Anterior cingulate cortex (tissue), 58 donors: ENCODE measurements at places on chromosomes 13 and 19.

DNA sequence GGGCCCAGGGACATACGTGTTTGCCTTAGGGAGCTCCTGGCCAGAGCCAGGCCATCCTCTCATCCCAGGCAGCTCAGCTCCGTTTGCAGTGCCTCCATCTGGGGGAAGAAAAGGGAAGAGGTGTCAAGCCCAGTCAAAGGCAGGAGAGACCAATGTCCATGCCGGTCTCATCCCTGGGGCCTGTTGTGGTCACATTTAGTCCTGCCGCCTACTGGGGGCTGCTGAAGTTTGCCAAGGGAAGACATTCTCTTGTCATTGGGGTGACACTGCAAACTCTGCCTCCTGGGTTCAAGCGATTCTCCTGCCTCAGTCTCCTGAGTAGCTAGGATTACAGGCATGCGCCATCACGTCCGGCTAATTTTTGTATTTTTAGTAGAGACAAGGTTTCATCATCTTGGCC lies 195.2 kb downstream of the UQCRFS1 start:
- DNase-seq, result no peak

DNA sequence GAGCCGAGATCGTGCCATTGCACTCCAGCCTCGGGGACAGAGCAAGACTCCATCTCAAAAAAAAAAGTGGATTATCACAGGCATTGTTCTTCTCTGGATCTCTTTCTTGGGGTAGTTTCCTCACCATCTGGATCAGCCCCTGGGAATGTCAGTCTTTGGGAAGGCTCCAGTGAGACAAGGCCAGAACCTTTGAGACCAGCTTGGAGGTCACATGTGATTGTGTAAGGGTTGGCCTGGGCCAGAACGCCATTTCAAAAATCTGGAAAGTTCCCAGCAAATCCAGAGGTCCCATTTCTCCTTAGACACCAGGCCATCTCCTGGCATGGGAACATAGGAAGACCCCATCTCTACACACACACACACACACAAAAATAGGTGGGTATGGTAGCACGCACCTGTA lies 14.2 kb upstream of the ANGPTL8 start:
- DNase-seq, result no peak

- no peak for DNase-seq
Observed at GRCh38 chr19:14318873-14319272, 62.4 kb upstream of the ADGRE5 start.

DNA sequence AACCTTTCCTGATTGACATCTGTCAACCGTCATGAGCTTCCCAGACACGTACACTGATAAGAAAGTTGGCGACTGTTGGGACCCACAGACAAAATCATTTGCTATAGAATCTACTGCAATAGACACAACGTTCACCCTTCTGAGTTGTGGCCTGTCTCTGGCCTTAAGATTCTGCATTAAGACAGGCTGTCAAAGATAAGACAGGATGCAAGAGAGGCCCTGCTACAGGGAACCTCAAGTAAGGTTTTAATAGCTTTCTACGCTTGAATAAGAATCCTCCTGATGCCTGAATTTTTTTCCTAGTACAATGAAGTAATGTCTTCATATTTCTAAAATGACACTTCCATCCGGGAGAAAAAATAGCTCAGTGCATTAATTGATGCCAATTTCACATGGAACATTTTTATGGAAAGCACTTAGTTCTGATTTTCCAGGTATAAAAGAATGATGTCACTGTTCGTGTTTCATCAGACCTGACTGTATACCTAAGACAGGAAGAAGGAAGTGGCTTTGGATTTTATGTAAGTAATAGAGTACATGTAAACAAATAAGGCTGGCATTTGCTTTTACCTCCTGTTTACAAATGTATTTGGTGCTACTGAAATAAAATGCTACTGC lies 275.2 kb upstream of the GPC6 start:
- DNase-seq, result no peak

DNA sequence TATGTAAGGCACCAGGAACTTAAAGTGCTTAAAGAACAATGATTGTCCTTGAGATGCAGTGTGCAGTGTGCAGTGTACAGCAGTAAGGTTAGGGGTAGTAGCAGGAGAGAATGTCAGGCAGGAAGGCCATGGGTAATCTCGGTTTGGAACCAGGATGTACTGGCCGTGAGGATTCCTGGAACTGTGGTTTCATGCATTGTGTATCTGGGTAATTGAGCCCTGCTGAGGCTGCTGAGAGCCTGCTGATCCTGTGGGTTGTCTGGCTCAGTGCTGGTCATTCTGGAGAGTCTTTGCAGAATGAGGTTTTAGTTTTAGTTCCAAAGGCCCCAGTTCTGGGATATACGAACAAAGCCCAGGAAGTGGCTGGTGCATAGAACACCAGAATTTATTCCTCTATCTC lies 71.0 kb downstream of the ZNF568 start:
- DNase-seq, result no peak

DNA sequence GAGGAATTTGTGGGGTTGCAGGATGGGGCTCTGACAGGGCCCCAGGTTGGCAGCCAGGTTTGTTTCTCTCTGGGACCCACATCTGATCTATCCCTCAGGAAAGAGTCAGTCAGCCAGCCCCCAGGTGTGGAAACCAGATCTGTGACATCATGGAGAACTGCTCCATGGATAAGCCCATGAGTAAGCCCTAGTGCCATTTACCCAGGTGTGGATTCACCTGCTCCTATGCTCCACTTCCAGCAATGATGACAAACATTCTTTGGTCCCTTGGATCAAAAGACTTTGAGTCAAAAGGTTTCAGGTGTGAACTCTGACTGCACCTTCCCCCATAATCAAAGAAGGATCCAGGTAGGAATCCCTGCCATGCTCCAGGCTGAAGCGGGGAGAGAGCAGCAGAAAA lies 26.9 kb upstream of the IGFL4 start:
- DNase-seq, result no peak

- DNase-seq, result no peak
Observed at GRCh38 chr13:24713022-24713421, 32.8 kb downstream of the ATP12A start.

DNA sequence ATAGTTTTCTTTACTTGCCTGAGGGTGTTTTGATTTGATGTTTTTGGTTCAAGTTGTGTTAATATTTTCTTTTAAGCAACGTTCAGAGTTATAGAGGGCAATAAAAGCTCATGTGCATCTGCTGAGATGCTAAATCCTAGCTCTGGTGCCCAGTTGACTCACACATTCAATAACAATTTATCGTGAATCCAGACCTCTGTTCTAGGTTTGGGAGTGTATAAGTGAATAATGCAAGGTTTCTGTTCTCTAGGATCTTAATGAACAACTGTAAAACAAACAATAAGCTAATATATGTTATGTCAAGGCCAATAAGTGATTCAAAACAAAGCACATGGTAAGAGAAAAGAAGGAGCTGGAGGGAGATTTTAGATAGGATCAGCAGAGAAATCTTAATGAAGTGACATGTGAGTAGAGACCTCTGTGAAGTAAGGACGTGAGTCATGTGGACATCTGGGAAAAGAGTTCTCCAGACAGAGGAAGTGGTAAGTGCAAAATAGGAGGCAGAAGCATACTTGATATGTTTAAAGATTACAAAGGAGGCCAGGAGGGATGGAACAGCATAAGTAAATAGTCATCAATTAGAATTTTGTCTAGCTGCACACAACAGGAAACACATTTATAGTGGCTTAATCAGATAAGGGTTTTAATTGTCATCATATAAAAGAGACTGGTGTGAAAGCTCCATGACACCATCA lies 278.5 kb upstream of the HTR2A start:
- DNase-seq, result no peak

GRCh38 chr19:16233081-16233776 lies 35.5 kb downstream of the AP1M1 start:
- DNase-seq, result no peak

GRCh38 chr19:29409076-29409862 lies 116.5 kb upstream of the VSTM2B start:
- no peak for DNase-seq

GRCh38 chr13:90412980-90413379 lies 934.5 kb upstream of the MIR17HG start:
- DNase-seq, result no peak
